ENCODE measurements at places on chromosomes 6 and 20.

DNA sequence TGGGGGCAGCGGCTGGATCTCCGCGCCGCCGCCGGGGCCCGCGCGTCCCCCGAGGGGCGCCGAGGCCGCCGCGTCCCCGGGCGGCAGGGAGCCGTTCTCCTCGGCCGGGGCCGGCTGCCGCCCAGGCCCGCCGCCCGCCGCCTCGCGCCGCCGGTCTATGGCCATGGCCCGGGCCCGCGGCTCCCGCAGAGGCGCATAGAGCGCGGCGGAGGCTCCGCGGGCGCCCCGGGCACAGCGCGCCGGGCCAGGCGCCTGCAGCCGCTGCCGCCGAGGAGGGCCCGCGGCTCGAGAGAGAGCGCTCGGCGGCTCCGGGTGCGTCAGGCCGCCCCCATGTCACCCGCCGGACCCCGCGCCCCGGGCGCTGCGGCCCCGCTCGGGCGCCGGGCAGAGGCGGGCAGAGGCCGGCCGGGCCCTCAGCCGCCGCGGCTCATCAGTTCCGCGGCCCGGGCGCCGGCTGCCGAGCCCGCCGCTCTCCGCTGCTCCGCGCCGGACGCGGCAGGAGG, 404 bp downstream of the SLC22A23 start:
- no peak for DNase-seq

- DNase-seq = no peak
These were observed 170.2 kb upstream of the CDYL start for GRCh38 chr6:4606016-4606415.

DNA sequence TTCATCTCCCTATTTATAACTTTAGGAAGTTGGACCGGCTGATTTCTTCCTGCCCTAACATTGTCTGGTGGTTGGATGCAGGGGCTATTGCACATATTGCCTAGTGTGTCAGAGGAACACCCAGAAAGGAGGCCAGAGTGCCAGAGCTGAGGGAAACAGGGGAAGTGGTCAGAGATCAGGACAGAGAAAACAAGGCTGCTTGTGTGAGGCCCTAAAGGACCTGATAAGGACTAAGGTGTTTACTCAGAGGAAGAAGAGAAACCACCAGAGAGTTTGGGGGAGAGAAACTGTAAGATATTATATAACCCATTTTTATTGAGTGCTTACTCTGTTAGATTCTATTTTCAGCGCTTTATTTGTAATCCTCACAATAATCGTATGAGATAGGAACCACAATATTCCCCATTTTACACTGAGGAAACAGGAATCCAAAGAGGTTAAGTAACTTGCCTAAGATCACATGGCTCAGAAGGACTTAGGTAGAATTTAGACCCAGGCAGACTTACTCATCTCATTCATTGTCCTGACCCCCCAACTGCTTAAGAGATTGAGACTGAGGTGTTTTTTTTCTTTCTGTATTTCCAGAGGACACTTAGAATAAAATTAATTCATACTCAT, 54.0 kb upstream of the REV3L start:
- DNase-seq = no peak

GRCh38 chr6:166613027-166613426, 14.0 kb downstream of the RPS6KA2 start:
- no peak for DNase-seq

DNA sequence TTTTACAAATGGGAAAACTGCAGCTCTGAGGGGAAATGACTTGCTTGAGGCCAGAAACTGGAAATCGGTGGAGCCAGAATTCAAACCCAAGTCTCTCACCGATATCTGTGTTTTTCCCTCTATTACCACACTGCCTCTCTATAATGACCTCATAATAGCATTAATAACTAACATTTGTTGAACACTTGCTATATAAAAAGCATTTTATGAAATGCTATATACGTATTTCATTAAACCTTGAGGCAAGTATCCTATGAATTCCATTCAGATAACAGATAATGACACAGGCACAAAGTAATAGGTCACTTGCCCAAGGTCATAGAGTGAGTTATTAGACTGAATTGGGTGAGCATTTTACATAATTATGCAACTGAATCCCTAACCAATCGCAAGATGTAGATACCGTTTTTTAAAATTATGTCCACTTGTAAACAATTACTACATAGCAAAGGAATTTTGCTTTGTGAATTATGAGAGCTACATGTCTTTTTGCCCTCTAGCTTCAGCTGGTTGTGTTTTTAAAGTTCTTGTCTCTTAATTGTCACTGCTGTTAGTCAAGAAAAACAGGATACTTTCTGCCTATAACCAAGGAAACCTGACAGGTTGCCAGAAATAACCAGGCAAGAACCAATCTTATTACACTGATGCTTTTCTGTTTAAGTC, 4.7 kb downstream of the DSN1 start:
- no peak for DNase-seq

DNA sequence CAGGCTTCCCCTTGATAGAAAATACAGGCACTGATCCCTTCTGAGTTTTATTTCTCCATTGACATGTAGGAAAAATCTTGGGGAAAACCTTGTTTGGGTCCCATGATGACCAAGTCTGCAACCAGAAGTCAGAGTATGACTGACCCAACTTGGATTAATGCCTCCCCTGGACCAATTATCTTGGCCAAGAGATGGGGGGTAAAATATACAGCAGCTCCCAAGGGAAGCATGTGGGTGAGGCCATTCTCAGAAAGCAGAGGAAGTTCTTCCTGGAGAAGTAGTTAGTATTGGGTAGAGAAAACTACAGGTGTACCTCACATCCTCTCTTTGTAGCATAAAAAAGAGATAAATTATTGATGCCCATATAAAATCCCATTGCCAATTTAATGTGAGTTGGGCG, 285.2 kb upstream of the PLCB4 start:
- DNase-seq = no peak
